Activated T-helper 17 cell treated with anti-CD3 and anti-CD28 coated beads, Interleukin-2, amount 50 U/mL, for 72 hours (primary cell): ENCODE measurements at places on chromosomes 6 and 20.
A peak's percentile ranks its signal among the peaks of the same experiment; 100 is the strongest.

GRCh38 chr6:119043783-119044182 is 34.7 kb downstream of the FAM184A start:
- peak; percentile 56 for ATAC-seq

DNA sequence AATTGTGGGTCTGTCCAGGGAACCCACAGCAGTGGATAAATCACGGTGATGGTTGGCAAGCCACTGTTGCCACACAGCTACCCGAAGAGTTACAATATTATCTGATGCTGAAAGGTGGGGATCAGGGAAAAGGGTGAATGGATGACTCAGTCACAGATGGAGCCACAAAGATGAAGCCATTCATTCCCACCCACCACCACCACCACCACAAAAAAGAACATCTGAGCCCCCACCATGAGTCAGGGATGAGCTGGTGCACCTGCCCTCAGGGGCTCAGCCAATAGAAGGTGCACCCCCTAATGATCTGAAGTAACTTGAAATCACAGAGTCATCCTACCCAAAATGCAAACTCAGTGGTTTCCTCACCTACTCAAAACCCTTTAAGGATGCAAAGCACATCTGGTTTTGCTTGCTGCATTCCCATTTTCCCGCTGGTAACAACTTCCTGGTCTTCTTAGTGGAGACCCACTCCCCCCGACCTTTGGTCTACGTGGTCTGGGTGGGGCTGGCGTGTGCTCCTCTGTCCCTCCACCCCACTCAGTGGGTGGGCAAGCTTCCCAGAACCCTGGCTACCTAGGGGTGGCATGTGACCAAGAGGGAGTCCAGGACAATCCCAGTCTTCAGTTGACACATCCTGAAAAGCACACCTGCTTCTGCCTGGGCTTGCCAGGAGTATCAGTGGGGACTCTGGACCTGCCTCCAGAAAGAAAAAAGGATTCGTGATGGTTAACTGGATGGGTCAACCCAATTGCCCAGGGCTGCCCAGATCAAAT is 125.5 kb downstream of the ANKRD60 start:
- ATAC-seq, result peak; percentile 90

GRCh38 chr6:71510057-71510713 is 221.6 kb downstream of the OGFRL1 start:
- no peak for ATAC-seq

DNA sequence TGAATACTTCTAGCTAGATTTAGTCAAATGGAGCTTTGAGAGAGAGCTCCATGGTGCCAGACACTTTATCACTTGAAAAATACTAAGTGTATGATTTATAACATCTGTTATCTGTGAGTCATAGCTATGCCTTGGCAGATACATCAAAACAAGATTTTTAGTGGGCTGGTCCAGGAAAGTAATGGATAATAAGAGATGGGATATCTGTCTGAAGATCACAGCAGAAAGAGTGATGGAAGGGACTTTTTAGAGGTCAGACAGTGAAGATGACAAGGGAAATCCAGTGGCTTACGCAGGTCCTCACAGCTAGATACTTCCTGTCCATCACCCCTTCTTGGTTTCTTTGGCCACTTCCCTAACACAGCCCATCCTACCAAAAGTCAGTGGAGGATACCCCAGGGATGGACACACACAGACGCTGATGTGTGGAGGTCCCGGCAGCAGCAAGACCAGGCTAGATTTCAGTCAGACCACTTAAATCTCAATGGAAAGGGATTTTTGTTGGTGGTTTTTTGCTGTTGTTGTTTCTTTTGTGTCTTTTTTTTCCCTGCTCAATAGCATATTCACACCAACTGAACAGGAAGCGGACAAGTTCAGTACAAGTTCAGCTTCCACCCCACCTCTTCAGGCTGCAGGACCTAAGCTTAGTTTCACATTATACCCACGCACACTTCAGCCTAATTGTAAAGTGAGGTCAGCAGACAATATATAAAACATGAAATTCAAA is 209.3 kb downstream of the ALDH8A1 start:
- no peak for ATAC-seq

DNA sequence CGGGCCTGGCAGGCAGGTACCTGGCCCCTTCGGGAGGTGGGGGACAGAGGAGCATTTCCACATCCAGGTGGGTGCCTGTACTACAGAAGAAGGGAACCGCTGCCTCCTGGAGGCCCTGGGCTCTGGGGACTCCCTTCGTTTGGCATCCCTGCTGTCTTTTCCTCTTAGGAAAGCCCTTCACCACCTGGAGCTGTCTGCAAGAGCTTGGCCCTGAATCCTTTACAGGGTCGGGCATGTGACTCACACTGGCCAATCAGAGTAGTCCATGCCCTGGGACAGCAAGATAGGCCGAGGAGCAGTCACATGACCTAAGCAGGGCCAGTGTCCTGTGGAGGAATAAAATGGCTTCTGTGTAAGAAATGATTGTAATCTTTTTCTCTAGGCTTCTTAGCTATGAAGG is 224.9 kb downstream of the ANKRD60 start:
- no peak for ATAC-seq

- ATAC-seq, result no peak
These were observed 9.2 kb upstream of the EFHC1 start for GRCh38 chr6:52410979-52411378.

GRCh38 chr6:14645841-14646240 is 528.3 kb downstream of the CD83 start:
- no peak for ATAC-seq

- no peak for ATAC-seq
These were observed 84.0 kb downstream of the RAMACL start for GRCh38 chr6:166502453-166502852.

- no peak for ATAC-seq
These were observed 92.9 kb downstream of the VEGFA start for GRCh38 chr6:43862925-43863324.

GRCh38 chr6:37204014-37204751 is 34.2 kb downstream of the PIM1 start:
- no peak for ATAC-seq

- ATAC-seq, result peak; percentile 69
These were observed 36.9 kb upstream of the FANCE start for GRCh38 chr6:35415065-35415891.

DNA sequence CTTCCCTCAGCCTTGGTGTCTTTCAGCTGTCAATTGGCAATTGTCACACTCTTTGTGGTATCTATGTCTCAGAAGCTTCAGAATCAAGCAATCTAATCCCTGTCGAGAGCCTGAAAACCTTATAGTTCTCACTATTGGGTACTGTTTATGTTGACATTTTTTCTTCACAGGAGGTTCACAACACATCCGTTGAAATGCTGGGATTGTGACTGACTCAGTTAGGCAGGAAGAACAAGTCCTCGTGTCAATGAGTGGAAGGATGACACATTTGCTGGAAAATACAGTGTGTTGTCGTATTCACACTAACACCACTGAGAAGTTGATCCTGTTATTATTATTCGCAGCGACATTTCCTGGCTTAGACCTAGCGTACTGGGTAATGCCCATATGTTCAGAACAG is 163.9 kb upstream of the CITED2 start:
- ATAC-seq, result no peak

- no peak for ATAC-seq
These were observed 10.1 kb upstream of the PMEPA1 start for GRCh38 chr20:57719951-57720350.

GRCh38 chr6:156901309-156902019 is 124.3 kb downstream of the ARID1B start:
- no peak for ATAC-seq

DNA sequence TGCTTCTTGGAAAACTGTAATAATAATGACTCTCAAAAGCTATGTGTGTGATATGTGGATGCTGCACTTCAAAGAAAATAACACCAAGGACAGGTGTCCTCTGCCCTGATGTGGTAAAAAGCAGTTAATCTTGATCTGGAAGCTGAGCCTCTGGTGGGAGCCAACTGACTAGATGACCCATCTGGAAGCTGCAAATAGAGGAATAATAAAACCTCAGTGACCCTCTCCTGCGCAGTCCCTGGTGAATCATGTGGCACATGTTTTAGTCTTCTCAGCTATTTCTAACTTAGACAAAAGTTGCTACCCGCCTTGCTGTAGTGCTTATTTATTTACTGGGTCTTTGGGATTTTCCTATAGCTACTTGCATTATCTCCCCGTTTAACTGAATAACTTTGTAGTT is 47.3 kb downstream of the TP53INP2 start:
- ATAC-seq, result no peak

GRCh38 chr6:67300430-67301040 is 1334.5 kb upstream of the ADGRB3 start:
- no peak for ATAC-seq

GRCh38 chr6:105493736-105494135 is 90.9 kb upstream of the PREP start:
- ATAC-seq, result no peak

DNA sequence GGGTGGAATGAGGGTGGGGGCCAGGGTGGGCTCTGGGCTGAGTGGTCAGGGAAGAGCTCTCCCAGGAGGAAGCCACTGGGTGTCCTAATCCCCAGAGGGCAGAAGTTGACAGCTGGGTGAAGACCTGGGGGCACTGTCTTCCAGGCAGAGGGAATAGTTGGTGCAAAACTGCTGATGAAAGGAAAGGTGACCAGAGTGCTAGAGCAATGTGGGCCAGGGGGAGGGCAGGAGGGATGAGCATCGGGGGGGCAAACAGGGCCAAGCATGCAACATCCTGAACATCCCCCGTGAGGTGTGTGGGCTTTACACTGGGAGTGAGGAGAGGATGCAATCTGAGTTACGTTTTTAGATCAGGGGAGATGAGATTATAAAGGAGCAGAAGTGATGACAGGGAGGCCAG is 97.8 kb downstream of the NOL4L start:
- ATAC-seq, result no peak

GRCh38 chr20:38293491-38294065 is 10.4 kb upstream of the BPI start:
- no peak for ATAC-seq

GRCh38 chr20:19274412-19275015 is 62.1 kb downstream of the SLC24A3 start:
- ATAC-seq, result no peak

- peak; percentile 25 for ATAC-seq
These were observed 211.6 kb upstream of the ZNF184 start for GRCh38 chr6:27684264-27685211.

DNA sequence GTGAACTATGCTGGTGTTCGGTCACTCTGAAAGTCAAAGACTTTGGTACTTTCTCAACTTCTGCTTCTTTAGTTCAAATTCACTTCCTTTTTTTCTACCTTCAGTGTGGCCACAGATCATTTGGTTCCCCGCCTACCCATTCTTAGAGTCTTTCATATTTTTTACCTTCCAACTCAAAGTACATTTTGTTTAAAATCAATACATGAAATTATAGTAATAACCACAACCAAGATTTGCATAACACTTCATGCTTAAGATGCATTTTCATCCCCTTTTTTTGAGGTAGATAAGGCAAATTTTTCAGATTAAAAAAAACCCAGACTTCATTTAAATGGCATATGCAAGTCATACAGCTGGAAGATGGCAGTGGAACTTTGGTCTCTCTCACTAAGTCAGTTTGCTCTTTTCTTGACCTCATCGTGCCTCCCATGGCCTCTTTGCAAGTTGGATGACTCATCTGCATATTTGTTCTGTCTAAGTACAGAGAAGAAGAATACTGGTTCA is 11.9 kb upstream of the CNR1 start:
- ATAC-seq, result no peak

- no peak for ATAC-seq
These were observed 36.5 kb downstream of the JARID2 start for GRCh38 chr6:15282334-15282733.

DNA sequence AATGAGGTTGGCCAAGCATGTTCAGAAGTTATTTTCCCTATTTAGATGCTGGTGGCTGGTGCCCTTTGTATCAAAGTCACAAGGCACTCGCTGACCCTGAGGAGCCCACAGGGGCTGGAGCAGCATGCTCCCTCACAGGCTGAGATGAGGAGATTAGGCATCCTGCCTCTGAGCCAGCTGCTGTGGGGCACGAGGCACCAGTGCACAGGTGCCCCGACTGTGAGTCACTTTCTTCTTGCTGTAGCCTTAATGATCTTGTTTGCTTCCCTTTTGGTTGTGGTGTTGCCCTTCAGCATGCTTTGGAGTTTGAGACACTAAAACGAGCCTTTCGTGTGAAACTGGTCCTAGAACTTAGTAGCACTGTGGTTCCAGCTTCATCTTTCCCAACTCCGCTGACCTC is 4.3 kb downstream of the PSMG4 start:
- ATAC-seq, result no peak

GRCh38 chr6:41343641-41344187 is 8.3 kb downstream of the NCR2 start:
- no peak for ATAC-seq

DNA sequence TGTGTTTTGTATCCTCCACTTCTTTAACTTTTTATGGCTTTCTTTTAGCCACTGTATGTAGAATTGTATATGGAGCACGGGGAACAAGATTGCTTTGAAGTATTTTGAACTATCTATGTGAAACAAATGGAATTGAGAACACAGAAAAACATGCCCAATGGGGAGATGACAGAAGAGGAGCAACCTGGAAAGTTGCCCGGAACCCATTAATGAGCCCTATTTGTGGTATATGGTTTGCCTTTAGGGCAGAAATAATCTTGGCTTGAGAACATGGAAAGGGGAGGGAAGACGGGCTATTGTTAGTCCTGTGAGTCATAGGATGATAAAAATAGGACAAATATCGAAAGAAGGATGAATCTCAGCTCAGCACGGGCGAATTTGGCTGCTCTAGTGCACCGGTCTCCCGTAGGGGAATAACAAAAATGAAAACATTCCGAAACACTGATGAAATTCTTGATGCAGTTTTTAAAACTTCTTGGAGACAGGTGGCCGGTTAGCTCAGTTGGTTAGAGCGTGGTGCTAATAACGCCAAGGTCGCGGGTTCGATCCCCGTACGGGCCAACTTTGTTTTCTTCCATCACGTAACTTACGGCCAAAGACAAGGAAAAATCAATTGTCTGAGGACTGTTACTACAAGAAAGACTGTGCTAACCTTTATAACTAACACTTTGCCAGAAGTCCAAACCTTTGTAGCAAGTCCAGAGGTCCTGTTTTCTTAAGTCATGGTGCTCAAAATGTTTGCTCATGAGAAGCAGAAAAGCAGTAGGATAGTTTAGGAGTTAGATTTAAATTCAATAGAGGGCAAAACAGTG is 15.7 kb downstream of the HMGN4 start:
- ATAC-seq, result peak; percentile 53

GRCh38 chr6:30720738-30721197 is 616 bp downstream of the TUBB start:
- ATAC-seq, result no peak

GRCh38 chr20:23231561-23232218 is 118.9 kb upstream of the NXT1 start:
- no peak for ATAC-seq

- no peak for ATAC-seq
These were observed 18.5 kb upstream of the SCUBE3 start for GRCh38 chr6:35195120-35195780.

- ATAC-seq, result no peak
These were observed 179.8 kb downstream of the ERMARD start for GRCh38 chr6:169931261-169931660.

GRCh38 chr6:90086517-90086916 is 192.2 kb downstream of the GJA10 start:
- ATAC-seq, result no peak

- no peak for ATAC-seq
These were observed 137.0 kb downstream of the MRPL14 start for GRCh38 chr6:43990275-43990626.

GRCh38 chr6:6287415-6287814 is 33.0 kb downstream of the F13A1 start:
- ATAC-seq, result no peak
